ENCODE measurements at places on chromosomes 6 and 20.
A peak's percentile ranks its signal among the peaks of the same experiment; 100 is the strongest.

DNA sequence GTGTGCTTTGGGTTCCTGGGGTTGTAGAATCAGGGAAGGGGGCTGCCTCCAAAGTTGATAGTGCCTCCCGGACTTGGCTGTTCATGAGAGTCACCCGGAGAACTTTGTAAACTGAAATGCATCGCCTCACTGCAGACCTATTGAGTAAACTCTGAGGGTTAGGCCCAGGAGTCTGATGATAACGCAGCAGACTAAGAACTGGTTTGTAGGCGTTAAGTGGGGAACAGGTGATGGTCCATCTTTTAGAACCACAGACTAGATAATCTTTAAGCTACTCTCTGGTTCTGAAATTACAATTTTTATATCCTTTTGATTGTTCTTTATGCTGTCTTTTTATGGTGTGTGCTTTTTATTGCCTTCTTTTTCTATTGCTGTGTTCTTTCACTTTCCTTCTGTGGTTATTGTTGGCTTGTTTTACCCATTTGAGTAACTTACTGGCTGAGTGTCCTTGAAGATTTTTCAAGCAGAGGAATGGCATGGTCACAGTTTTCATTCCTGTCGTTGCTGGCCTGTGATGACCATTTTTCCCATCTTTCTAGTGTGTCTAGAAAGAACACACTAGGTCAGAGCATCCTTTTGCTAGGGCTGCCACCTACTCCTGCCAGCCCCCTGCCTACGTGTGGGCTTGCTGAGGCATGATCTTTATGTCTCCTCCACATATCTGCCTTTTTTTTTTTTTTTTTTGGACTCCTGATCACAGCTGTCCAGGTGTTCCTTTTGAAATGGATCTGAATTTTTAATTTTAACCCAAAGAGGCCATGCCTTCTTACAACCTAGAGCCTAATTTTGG is 30.9 kb downstream of the LRRC1 start:
- DNase-seq = no peak

DNA sequence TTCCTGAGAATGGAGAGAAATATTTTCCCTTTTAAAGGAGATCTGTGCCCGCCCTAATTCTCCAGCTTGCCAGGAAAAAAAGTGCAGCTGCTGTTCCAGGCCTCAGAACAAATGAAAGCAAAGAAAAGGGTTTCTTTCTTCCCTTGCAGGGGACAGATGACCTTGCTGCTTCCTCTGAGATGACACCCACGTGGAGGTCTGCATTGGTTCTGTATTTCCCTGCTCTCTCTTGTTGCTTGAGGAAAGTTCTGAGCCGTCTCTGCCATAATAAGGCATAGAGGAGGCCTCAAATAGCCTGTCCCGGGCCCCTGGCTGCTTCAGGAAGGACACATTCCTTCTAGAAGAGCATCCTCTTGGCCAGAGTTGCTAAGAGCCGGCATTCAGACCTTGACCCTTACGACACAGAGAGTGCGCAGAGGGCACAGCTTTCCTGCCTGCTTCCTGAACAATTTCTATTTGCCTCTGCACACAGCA is 501.8 kb upstream of the SULF2 start:
- DNase-seq = no peak

DNA sequence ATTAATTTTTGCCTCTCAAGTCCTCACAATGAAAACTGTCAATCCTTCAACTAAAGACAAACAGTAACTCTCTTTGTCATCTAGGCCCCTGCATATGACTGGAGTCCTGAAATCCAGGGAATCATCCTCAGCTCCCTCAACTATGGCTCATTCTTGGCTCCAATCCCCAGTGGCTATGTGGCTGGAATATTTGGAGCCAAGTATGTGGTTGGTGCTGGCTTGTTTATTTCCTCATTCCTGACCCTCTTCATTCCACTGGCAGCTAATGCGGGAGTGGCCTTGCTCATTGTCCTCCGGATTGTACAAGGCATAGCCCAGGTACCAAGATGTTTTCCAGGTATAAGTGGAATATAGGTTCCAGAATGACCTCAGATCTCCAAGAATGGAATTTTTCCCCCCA is 15.4 kb downstream of the SLC17A4 start:
- peak; percentile 7 for DNase-seq

- DNase-seq = no peak
These were observed 37.6 kb downstream of the HMGN3 start for GRCh38 chr6:79196912-79197311.

DNA sequence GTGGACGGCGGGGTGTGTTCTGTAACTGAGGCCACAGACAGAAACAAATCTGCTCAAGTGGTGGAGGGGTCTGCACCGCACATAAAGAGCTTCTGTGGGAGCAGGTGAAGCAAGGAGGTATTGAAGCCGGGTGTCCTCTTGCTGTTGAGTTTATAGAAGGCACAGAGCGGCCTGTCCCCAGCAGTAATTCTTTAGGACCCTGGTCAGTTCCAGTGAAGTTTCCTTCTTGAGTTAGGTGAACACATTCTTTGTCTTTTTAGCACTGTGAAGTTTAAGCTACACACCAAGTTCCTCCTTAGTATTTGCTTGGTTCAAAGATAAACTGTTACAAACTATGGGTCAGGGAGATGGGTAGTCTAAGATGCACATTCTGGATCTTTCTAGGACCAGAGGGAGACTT is 6.1 kb downstream of the PRDM1 start:
- DNase-seq = no peak

DNA sequence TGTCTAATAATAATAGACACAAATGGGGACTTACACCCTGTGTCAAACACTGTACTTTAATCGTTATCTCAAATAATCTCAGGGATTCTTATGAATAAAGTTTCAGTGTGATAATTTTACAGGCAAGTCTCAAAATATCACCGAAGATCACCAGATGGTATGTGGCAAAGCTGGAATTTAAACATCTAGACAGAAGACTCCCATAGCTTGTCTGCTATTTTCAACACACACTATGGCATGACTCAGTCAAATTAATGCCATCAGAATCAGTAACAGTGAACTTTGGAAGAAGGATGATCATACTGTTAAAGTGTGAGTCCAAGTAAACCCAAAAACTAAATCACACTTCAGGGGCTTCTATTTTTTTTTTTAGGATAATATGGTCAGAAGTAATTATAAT is 867.6 kb upstream of the FLRT3 start:
- DNase-seq = no peak

Data from fibroblast of mammary gland (primary cell).